RPMI8226 (cell line): ENCODE measurements at places on chromosomes 5 and 9.

DNA sequence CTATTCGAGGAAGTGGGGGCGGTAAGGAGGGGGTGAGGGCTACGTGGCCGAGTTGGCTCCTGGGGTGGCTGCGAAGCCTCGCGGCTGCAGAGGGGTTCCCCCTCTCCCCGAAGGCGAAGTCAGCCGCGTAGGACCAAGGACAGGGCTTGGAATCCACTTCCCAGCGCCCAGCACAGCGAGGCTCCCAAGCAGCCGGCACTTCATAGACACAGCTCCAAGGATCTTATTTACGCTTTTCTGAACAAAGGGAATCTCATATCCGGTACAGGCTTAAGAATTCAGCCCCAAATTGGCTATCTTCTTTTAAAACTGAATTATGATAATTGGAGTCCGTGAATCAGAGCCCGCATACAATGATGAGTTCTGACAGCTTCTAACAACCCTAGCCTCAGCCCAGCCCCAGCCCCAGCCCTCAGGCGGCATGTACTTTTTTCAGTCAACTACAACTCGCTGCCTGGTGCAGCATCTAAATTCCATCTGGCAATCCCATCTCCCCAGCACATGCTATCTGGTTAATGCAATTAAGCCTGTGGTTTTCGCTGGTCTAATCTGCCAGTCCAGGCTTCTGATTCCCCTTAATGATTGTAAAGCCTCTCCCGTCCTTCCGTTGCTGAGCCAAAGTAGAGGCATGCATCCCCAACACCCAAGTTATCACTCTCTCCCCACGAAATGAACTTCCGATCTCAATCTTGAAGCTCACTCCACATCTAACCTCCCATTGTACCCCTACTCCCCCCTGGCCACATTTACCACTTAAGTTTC lies 1.0 kb downstream of the ELAVL2 start:
- DNase-seq: peak; percentile 3

DNA sequence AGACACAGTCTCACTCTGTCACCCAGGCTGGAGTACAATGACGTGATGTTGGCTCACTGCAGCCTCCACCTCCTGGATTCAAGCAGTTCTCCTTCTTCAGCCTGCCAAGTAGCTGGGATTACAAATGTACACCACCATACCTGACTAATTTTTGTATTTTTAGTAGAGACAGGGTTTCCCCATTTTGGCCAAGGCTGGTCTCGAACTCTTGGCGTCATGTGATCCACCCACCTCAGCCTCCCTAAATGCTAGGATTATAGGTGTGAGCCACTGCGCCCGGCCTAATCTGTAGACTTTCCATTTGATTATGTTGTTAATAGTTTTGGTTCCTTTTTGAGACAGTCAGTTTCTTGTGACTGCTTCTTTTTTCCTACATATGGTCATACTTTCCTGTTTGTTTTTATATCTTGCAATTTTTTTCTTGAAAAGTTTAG lies 31.0 kb downstream of the MTREX start:
- DNase-seq: no peak

- DNase-seq: no peak
These were observed 151.1 kb downstream of the ESM1 start for GRCh38 chr5:54834121-54834842.

DNA sequence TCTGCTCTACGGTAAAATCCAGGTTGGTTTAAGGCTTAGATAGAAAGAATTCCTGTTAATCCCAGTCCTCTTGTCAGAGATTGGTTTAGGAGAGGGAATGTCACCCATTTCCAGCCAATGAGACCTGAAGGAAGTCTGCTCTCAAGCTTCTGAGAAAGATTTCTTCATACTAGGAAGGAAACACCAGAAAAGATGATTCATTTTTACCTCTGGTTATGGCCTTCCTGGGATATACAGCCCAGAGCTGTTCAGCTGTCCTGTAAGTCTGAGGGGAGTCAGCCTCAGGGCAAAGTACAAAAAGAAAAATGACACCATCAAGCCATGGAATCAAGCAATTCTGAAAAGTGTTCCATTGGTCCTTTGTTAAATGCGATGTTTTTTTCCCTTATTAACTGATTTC lies 18.6 kb upstream of the CFAP95 start:
- DNase-seq: no peak

- no peak for DNase-seq
These were observed 70.3 kb upstream of the UBTD2 start for GRCh38 chr5:172353846-172354245.

GRCh38 chr9:112496074-112496722 lies 9.6 kb downstream of the KIAA1958 start:
- DNase-seq: no peak

GRCh38 chr9:112750016-112750763 lies at the start of gene SNX30:
SNX30 (plus strand) TSS chr9:112750760; CDS start chr9:112751002, 242 bp downstream.
- peak; percentile 89 for DNase-seq

- no peak for DNase-seq
These were observed 872 bp downstream of the LIX1 start for GRCh38 chr5:97141539-97141938.

- no peak for DNase-seq
These were observed 329.8 kb upstream of the IRX4 start for GRCh38 chr5:2212481-2212880.

DNA sequence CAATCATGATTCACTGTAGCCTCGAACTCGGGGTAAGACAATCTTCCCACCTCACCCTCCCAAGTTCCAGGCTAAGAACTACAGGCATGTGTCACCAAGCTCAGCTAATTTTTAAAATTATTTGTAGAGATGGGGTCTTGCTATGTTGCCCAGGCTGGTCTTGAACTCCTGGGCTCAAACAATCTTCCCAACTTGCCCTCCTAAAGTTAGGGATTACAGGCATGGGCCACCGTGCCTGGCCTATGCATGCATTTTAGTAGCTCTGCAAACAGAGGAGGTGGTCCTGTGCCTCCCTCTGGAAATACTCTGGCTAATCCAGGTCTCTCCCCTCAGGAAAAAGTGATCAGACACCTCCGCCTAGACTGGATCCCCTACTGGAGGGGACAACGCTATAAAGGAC lies 21.5 kb upstream of the TRIM14 start:
- DNase-seq: no peak

DNA sequence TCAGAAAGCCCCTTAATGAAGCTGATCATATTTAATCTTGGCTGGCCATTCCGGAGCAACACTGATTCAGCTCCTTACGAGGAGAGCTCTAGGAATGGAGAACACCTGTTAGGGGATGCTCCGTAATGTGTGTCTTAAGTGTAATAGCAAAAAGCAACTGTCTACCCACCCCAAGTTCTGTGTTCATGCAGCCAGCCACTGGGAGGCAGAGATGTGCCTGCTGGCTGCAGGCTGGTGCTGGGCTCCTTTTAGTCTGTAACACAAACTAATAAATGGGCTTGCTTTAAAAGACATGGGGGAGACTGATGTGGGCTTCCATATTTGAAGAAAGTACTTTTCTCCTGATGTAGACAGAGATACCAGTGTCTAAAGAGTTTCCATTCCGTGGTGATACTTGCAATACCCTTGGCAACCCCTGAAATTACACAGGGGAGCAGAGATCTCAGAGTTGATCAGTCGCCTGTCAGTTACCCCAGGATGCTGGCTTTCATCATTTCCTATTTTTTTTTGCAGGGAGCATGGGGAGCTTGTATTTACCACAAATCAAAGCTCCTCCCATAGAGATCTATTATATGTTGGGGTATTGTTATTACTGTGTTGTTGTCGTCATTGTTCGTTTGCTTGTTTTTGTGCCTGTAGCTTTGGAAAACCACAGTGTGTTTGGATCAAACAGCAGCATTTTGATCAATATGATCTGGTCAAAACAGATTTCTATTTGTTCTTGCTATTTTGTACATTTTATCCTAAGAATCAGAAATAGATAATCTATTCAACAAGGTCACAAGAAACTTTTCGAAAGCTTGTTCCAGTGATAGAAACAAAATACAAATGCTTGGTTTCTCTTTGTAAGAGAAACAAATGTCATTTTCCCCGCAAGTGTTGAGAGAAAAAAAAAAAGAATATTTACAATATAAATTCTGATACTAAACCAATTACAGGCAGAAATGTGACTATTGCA lies 65.8 kb downstream of the MTX3 start:
- no peak for DNase-seq

- no peak for DNase-seq
These were observed 86.0 kb downstream of the ZNF608 start for GRCh38 chr5:124660229-124661093.

DNA sequence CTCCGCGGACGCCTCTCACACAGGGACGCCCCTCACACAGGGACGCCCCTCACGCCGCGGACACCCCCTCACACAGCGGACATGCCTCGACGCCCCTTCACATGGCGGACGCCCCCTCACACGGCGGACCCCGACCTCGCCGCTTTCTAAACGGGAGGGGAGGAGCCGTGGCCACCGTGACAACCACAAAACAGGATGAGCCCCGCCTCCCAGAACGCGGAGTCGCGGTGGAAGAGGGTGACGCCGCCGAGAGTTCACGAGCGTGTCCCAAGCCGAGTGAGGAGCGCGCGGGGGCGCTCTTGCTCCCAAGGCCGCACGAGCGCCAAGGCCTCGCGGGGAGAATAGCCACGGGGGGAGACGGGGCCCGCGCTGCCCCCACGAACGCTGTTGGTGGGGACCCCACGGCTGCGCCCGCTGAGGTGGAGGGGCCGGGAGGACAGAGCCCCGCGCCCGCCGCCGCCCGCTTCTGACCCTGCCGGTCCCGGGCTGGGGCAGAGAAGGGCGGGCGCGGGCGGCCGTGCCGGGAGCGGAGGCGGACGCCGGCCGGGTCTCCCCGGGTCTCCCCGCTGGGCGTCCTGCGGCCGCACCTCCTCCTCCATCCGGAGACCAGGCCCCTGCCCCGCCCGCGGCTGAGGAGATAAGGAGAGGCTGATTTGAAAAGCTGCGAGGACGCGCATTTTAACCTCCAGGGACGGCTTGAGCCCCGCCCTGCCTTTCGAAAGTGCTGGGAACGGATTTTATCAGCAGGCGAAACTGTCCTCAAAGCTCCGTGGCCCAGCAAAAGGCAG lies 3.9 kb upstream of the NKD2 start:
- DNase-seq: peak; percentile 92

GRCh38 chr5:71905834-71906711 lies 187.0 kb downstream of the CARTPT start:
- no peak for DNase-seq

GRCh38 chr5:80466669-80467485 lies 21.0 kb upstream of the FAM151B start:
- DNase-seq: no peak

DNA sequence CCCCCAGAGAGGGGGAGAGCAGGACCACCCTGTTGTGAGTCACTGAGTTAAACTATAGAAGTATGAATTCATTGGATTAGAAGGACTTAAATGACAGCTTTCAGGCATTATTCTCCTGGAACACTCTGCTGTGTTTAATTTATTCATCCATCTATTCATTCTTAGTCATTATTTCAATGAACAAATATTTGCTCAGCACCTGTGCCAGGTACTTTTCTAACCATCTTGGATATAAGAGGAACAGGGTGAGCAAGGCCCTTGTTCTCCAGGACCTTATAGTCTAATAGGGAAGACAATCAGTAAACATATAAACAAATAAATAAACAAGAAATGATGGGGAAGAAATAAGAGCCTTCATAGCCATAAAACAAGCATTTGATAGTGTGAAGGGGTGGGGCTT lies 483.9 kb upstream of the BRINP1 start:
- DNase-seq: no peak

- no peak for DNase-seq
These were observed 256.7 kb downstream of the ARRDC3 start for GRCh38 chr5:91126448-91126847.

DNA sequence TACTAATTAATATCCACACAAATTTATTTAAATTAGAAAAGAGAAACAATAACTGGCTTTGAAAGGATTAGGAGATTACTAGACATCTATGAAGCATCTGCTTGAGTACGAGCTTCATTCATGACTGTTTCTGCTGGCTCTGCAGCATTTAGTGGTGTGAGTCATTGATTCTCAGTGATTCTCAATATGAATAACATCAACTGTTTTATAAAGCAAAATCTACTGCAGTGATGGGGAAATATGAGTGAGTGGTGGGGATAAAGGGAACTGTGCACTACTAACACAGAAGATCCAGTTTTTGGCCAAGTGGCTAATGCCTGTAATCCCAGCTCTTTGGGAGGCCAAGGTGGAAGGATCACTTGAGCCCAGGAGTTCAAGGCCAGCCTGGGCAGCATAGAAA lies 8.4 kb downstream of the FNBP1 start:
- no peak for DNase-seq

- no peak for DNase-seq
These were observed 48.9 kb upstream of the SPIN1 start for GRCh38 chr9:88339317-88339716.

DNA sequence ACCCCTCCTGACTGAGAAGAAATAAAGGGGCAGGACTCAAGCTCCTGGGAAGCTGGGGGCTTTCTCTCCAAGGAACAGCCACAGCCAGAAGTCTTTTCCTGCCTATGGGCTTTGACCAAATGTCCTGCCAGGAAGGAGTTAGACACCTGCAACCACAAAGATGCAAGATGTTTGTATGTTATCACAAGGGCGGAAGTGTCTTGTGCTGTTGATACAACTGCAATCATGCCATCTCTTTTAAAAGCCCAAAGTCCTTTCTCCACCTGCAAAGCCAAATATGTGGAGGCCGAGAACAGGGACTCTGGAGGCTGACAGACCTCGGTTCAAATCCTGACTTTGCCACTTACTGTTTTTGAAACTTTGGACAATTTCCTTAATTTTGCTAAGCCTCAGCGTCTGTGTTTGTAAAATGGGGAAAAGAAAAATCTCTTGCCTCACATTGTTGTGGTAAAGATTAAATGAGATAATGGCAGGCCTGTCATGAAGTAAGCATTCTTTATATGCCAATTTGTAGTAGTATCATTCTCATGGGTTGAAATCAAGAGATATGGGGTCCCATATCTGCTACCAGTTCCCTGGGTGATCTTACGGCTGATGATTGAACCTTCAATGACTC lies 17.0 kb downstream of the HRH2 start:
- DNase-seq: no peak

DNA sequence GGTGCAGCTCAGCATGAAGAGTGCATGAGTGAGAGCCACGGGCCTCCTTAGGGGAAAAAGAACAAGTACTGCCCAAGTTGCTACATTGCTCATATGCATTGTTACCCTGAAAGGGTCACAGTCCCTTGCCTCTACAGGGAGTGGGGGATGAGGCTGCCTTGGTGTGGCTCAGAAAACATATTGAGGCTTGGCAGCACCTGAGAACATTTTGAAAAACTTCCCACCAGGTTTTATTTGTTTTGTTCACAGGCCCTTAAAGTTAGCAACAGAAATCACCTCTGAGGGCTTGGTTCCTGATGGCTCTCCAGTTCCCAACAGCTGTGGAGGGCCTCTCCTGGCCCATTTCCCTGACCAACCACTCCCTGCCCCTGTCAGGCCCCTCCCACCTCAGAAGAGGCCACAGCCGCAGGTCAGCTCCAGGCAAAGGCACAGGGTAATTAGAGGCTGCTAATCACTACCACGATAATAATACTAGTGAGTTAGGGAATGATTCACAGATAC lies 90.7 kb upstream of the ADRA1B start:
- DNase-seq: peak; percentile 42

GRCh38 chr9:26457151-26457550 lies 435.5 kb downstream of the CAAP1 start:
- no peak for DNase-seq

DNA sequence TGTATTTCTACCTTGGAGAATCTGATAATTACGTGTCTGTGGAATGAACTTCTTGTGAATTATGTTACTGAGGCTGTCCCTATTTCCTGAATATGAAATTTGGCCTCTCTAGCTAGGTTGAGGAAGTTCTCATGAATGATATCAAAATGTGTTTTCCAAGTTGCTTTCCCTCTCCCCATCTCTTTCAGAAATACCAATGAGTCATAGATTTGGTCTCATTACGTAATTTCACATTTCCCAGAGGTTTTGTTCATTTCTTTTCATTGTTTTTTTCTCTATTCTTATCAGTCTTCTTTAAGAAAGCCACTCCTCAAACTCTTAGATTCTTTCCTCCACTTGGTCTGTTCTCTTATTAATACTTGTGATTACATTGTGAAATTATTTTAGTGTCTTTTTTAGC lies 923.8 kb upstream of the CDH9 start:
- DNase-seq: no peak
